ENCODE measurements at places on chromosomes 5 and 9.

- DNase-seq: no peak
These were observed 1.5 kb downstream of the TOR2A start for GRCh38 chr9:127733614-127734013.

GRCh38 chr9:90803860-90804593 is 2.4 kb downstream of the SYK start:
- no peak for DNase-seq

DNA sequence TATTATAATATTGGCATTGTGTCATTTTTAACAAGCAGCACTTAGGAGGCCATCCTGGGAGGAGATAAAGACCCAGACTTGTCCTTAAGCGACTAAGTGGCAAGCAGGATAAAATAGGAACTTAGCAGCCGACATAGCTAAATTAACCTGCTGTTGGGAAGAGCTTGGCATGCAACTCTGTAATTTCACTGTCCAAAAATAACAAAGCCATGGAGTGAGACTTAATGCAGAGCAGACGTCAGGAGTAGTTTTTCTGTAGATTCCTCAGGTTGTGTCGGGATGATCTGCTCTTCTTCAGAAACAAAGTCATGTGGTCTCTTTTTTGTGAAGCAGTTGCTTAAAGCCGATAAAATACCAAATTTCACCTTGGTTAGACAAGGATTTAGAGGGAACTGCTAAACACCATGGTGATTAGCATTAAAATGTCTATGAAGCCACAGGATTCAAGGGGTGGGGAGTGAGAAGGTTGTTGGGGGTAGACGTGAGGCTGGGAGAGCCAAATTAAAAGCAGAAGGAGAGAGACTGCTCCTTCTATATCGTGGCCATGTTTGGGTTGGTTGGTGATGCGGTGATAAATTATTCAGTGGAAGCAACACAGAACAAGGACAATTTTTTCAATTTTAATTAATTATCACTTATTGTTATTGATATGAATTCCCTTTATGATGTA is 303.0 kb downstream of the CSNK1G3 start:
- DNase-seq: no peak

GRCh38 chr9:103430469-103430868 is 435.3 kb downstream of the CYLC2 start:
- no peak for DNase-seq

GRCh38 chr9:109963079-109963478 is 183.1 kb downstream of the PALM2AKAP2 start:
- no peak for DNase-seq

DNA sequence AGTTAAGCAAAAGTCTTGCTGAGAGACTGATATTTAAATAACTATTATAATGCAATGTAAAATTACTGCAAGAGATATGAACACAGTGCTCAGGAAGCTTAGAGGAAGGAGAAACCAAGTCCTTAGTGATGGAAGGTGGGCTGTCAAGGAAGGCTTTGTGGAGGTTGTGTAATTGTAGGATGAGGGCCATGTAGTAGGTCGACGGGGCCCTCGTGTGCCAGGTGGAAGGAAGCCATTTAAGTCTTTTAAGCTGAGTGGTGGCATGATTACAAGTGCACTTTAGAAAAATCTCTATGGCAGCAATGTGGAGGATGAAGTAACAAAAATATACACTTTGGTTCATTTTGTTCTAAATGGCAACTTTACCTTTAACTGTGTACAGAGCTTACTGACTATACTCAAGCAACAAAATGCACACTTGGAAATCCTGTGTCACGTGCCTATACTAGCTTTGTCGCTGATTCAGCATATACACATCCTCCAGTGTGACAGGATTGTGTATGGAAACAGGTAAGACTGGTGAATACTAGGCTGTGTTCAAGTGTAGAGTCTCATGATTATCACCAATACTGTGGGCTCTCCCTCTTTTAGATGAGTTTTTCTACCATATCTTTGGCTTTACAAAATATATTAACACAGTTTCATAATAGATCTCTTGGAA is 78.6 kb downstream of the TMC1 start:
- DNase-seq: no peak

DNA sequence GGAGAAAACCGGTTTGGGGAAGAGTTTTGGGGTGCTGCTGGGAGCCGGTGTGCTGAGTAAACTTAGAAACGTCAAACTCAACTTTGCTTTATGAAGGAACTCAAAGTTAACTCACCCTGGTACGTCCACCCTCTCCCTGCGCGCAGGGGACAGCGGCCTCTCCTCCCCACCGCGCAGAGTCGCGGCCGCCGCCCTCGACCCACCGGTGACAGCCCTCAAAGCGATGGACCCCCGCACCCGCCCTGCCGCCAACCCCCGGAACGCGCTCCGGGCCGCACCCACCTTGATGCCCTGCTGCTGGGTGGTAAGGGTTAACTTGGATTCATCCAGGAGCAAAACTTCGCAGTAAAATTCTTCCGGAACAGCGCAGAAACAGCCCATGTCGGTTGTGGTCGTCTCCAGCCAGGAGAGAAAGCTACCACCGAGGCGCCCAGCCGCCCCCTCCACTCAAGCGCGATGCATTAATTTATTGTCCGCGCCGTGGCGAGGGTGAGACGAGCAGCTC is 366 bp downstream of the EPB41L4A start:
- DNase-seq: no peak

- no peak for DNase-seq
These were observed 75.3 kb downstream of the MACROH2A1 start for GRCh38 chr5:135323701-135324132.

DNA sequence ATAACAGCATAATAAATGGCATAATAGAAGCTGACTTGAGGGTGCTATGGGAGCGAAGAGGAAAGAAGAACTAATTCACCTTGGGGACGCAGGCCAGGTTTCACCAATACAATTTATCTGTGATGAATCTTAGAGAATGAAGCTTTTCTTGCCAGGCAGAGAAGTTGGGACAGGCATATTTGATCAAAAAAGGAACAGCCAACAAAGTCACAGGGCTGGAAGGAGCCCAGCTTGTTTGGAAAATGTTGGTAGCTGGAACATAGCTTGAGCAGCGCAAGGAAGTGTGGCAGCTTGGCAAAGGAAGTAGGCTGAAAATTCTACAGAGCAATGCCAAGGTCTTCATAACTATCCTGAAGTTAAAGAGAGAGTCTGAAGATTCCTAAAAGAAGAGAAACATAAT is 181.5 kb upstream of the OR13F1 start:
- DNase-seq: no peak

GRCh38 chr9:75921391-75922127 is 31.1 kb downstream of the PCSK5 start:
- no peak for DNase-seq

- DNase-seq: no peak
These were observed 4.4 kb upstream of the ZNF782 start for GRCh38 chr9:96858670-96859069.

GRCh38 chr9:89899573-89899972 is 294.8 kb downstream of the GADD45G start:
- no peak for DNase-seq

- DNase-seq: no peak
These were observed 312.4 kb downstream of the ARHGEF28 start for GRCh38 chr5:73938280-73938937.

DNA sequence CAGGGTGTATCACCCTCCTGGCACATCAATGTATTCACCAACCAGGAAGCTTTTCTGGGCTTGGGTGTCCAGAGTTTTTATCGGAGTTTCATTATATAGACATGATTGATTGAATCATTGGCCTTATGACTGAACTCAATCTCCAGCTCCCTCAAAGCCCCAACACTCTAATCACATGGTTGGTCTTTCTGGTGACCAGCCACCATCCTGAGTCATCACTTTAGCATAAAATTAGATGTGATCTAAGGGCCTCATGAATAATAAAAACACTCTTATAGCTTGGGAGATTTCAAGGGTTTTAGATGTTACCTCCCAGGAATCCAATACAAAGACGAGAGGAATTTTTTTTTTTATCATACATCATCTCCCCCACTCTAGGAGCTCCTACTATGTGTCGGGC is 7.7 kb upstream of the PBX3 start:
- DNase-seq: no peak

DNA sequence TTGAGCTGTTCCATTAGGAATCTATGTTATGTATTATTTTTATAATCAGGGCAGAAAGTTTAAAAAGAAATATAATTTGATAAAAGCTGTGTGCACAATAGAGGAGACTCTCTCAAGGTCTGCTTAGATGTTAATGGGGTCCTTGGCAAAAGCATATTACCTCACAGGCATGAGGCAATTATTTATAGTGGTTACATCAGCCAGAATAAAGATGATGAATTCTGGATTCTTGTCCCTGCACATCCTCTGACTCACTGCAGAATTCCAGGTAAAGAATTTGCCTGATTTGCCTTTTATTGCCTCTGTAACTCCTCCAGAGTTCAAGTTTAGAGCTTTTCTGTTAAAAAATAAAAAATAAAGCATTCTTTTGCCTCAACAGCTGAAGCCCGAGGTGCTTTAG is 253.6 kb downstream of the MAST4 start:
- no peak for DNase-seq

DNA sequence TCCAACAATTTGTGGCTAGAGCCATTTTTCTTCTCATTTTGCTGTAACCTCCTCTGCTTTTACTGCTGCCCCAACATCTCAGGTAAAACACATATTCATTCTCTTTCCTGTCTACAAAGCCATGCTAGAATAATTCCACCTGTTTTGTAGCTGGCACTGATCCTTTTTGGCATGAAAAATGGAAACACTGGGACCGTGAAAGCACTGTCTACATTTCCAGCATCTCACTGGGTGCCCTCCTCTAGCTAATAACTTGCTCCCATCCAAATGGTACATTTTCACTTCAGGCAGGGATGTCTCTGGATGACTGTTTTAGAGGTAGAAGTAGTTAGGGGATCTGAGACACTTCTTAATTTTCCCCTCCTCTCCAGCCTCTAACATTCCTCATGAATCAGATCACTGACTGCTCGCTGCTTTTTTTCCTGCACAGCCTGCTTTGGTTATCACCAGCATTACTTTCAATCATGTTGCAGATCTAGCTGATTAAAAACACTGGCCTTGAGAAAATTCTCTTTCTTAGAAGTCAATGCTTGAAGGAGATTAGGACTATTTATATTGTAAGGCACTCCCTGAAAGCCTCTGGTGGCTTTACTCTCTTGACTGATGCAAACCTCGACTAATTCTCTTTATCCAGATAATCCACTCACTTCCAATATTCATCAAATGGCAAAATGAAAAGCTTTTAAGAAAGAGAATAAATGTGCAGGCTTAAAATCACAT is 1312.6 kb upstream of the DMAC1 start:
- DNase-seq: no peak

DNA sequence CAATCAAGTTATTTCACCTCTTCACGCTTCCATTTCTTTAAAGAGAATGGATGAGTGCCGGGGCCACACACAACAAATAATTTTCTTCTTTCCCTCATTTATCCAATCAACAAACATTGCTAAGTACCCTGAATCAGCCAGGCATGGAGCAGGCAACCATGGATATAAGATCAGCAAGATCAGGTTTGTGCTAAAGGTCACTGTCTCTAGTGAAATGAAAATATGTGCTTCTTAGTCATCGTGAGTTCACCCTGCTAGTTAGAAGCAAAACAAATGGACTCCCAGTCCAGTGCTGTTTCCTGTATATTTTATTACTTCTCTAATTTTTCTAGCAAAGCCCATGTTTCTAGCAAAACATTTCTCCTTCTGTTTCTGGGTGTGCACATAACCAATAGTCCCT is 629.2 kb downstream of the BNC2 start:
- no peak for DNase-seq

DNA sequence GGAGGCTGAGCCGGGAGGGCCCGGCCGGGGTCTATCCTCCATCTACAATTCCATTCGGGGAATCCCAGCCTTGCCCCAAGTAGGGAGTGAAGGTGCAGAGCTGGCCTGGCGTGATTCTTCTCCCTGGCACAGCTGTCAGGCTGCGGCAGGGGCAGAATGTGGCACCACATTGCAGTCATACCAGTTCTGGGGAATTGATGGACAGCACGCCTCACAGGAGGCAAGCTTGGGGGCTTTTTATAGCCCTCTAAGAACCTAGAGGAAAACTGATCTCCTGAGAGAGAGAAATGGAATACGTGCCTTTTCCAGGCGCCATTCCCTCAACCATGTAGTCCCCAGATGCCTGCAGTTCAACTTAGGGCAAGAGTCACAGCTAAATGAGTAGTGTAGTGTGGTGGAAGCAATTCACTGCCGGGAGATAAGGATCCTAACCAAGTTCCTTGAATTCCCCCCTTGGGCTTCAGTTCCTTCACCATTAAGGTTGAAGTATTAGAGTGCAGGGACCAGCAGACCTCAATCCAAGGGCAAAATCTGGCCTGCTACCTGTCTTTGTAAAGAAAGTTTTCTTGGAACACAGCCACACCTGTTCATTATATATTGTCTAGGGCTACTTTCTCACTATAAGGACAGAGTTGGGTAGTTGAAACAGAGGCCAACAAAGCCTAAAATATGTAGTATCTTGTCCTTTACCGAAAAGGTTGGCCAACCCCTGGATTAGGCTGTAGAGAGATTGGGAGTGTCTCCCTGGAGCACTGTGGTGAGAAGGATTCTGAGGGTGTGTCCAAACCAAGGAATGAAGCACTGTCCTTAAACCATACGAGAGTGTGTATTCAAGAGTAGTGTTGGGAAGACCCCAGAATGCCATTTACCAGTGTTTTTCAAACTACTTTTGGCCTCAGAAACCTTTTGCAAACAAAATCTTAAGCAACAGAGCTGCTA is 10.6 kb downstream of the AFAP1L1 start:
- no peak for DNase-seq

DNA sequence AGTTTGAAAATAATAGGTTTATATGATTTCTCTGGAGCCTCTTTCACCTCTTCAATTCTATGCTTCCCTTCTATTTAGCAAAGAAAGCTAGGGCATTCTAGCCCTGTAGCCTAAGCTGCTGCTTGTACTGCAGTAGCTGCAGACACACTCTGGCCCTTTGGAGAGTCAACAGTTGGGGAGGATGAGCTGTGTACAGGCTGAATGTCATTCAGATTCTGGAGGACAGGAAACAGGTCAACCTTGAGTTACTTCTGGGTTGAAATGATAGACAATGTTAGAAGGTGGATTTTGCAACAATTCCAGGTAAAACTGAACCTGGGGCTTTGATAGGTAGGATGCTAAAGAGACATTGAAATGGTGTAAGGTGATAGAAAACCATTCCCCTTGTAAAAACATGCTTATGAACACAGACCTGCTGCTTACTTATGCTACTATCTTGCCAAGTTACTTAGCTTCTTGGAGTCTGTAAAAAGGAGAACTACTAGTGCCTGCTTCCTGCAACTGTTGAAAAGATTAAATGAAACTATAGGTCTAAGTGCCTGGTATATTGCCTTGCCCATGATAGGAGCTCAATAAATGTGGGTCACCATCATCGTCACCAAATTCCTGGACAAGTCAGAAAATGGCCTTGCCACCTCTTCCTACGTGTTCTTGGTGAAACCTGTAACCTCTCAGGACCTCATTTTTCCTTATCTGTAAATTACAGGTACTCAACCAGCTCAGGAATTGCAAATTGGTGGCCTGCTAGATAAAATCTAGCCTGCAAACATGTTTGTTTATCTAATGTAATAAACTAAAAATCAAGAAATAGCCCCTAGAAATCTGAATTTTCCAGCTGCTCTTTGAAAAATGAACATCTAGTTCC is 83.7 kb downstream of the GALNT10 start:
- no peak for DNase-seq

DNA sequence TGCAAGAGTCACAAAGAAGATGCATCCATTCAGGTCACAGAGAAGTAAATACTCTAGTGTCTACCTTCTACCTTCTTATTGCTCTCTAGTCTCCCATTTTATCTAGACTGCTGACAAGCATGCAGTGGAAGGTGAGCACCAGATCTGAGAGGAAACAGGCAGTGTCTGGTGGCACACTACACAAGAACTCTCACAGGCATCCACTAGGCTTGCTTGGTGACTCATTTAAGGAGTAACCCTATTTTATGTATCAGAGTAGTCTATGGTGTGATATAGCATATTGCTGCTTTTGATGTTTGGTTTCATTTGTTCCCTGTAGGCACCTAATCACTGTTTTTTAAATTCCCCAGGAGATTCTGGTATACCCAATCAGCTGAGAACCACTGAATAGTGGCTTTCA is 1.6 kb upstream of the THBS4 start:
- no peak for DNase-seq
